ENCODE measurements at places on chromosomes 2 and 18.

GRCh38 chr2:14936426-14936825 is 303.9 kb downstream of the LRATD1 start:
- DNase-seq = no peak

- no peak for DNase-seq
Measured at GRCh38 chr2:101150306-101151145, 656 bp downstream of the TBC1D8 start.

GRCh38 chr2:50720697-50721315 is 311.1 kb downstream of the NRXN1 start:
- DNase-seq = no peak

DNA sequence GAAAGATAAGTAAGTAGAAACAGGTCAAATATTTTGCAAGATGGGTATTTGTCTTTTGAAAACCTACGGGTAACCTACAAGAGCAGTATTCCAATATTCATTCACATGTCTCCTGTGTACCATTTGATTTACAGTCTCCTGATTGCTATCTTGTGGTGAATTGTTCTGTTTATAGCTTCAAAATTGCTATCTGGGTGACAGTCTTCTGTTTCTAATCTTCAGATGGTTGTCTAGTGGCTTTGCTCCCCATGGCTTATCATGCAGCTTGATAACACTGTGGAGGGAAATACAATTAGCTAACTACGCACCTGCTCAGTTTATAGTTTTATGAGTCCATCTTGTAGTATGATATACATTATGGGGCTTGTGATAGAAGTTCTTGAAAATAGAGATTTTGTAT is 816.8 kb downstream of the CPS1 start:
- DNase-seq = no peak

DNA sequence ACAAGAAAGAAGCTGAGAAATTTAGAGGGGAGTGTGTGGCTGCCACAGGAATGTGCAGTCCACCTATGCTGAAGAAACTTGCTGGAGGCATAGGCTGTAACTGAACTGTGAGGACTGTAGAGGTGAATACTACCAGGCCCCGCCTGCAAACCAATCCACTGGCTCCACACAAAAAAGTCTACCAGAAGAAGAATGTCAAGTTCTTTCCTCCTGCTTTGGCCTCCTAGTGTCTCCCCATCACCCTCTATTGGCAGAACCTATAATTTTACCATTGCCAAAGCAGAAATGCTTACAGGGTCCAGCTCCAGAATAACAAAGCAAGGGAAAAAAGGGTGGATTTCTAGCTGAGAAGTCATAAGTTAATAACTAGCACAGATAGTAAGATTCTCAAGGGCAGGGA is 5.9 kb upstream of the ATP5MC3 start:
- DNase-seq = no peak

GRCh38 chr2:112183327-112184025 is 45.3 kb downstream of the FBLN7 start:
- no peak for DNase-seq
